Activated CD8-positive, alpha-beta memory T cell treated with anti-CD3 and anti-CD28 coated beads for 1 hour (primary cell): ENCODE measurements at places on chromosomes 12 and 14.

- DNase-seq, result no peak
Measured at GRCh38 chr12:113723631-113724030, 242.5 kb downstream of the RBM19 start.

- DNase-seq, result no peak
Measured at GRCh38 chr14:104639885-104640548, 35.4 kb upstream of the TMEM179 start.

- no peak for DNase-seq
Measured at GRCh38 chr12:113422030-113422885, at the start of gene SDSL. SDSL (plus strand) TSS chr12:113422380; CDS start chr12:113427983, 5,603 bp downstream.

- DNase-seq, result no peak
Measured at GRCh38 chr14:64266239-64266638, 27.9 kb downstream of the ESR2 start.
